ENCODE measurements at places on chromosomes 3 and 15.

GRCh38 chr15:62779036-62779770 is 263.3 kb upstream of the TPM1 start:
- DNase-seq: no peak

GRCh38 chr3:32009101-32009500 is 27.6 kb downstream of the ZNF860 start:
- no peak for DNase-seq

- DNase-seq: no peak
These were observed 129.6 kb downstream of the FILIP1L start for GRCh38 chr3:99984668-99985067.

GRCh38 chr3:68256635-68257223 is 602.3 kb upstream of the SUCLG2 start:
- DNase-seq: no peak

- DNase-seq: peak; percentile 96
These were observed at the start of the genes ASB7 and LINS1 for GRCh38 chr15:100602064-100602822. ASB7 (plus strand) TSS chr15:100602589; CDS start chr15:100612217, 9,628 bp downstream. LINS1 (minus strand) TSS chr15:100602184; CDS start chr15:100580842, 21,342 bp downstream.

DNA sequence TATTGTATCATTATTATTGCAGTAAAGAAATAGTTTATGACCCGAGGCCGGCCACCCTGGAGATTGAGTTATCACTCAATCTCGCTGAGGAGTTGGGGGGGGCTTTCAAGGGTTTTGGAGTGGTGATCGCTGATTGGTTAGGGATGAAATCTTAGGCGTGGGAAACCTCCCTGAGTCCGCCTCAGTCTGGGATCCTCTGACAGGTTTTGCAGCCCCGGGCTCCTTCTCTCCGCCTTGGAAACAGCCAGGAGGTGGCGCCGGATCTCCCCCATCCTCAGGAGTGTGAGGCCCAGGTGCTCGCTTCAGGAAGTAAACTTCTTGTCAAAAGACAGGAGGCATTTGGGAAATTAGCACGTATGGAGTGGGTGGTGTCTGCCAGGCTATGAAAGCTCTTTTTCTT is 41.1 kb upstream of the SEC61A1 start:
- DNase-seq: peak; percentile 63

DNA sequence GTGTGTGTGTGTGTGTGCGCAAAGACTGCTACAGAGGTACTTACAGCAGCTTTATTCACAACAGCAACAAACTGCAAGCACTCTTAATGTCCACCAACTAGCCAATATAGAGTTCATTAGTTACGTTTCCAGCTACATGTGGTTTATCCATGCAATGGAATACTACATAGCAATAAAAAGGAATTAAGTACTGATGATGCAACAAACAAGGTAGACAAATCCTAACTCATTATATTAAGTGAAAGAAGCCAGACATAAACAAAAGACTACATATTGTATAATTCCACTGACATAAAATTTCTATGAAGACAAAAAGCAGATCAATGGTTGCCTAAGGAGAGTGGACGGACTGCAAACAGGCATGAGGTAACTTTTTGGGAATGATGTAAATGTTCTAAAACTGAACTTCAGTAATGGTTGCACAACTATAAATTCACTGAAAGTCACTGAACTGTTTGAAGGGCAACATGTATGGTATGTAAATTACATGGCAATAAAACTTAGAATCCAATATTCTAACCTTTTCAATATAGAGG is 433.7 kb downstream of the SHQ1 start:
- no peak for DNase-seq

- no peak for DNase-seq
These were observed 272.2 kb downstream of the ADAMTSL3 start for GRCh38 chr15:83926116-83926515.

GRCh38 chr3:14235003-14235911 is 56.6 kb downstream of the LSM3 start:
- no peak for DNase-seq

- no peak for DNase-seq
These were observed 46.4 kb downstream of the DLEC1 start for GRCh38 chr3:38085311-38085942.

DNA sequence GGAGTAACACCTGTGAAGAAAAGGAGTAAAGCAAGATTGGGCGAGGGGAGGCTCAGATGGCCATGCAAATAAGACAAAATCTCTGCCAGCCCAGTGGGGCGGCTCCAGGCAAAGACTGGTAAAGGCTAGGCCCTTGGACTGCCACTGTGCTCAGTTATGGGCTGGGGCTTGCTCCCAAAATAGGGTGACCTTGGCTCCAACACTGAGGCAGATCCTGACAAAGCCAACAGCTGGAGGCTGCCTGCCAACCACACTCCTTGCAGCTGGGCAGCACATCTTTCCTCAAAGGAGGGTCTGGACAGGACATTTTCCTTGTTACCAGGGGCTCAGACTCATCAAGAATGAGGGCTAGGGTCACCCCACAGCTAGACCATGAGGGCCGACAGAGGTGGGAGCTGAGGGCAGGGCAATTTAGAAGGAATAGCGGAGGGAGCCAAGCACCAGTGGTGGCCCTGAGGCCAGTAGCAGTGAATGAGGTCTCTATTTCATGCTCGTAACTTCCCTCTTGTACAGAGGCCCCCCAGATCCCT is 86.1 kb downstream of the CHRD start:
- DNase-seq: no peak

- DNase-seq: no peak
These were observed at the start of gene FGD5 for GRCh38 chr3:14818804-14819500. FGD5 (plus strand) TSS chr3:14818962; CDS start chr3:14819072, 110 bp downstream.

GRCh38 chr3:64290161-64290560 is 64.9 kb upstream of the PRICKLE2 start:
- no peak for DNase-seq

DNA sequence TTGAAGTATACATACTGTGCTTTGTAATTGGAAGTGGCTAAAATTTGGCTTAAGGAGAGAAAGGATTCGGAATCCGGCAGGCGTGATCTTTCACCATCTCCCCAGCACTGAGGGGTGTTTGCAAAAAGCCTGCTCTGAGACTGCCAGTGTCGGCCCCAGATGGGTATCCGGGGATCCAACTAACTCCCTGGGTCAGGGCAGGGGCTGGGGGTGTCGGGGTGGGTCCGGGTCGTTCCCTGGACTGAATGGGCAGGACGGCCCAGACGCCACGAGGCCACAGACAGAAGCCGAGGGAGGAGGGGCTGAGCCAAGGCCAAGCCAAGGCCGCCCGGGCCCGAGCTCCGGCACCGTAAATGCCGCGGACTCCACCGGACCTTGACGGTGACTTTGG is 349 bp downstream of the PPIB start:
- DNase-seq: no peak

GRCh38 chr15:31440754-31441311 is 114.2 kb downstream of the KLF13 start:
- DNase-seq: no peak

Measured in NCI-H1436 (cell line).